Activated naive CD4-positive, alpha-beta T cell (primary cell): ENCODE measurements at places on chromosomes 7 and 10.

DNA sequence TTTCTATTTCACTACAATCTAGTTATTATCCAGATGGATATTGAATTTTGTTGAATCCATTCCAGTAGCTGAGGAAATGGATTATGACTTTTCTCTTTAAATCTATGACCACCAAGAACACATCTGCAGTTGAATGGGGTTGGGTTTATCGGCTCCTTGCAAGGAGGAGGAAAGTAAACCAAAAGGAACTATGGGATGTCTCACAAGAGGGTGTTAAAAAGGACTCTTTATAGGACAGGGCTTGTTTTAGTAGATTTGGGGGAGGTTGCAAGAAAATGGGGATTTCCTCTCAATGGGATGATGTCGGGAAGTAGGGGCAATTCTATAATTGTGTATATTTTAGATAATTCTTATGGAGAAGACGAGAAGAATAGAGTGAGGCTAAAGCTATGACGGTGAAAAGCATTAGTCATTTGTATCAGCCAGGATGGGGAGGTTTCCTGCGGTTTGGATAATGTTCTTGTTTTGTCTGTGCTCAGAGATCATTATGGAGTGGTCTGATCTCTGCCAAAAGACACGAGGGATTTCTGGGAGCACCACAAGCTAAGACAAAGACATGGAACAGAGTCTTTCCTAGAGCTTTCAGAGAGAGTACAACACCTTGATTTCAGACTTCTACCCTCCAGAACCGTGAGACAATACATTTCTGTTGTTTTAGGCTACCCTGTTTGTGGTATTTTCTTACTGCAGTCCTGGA is 5.3 kb upstream of the LRRC61 start:
- no peak for DNase-seq

GRCh38 chr7:139431459-139431858 is 52.0 kb downstream of the KLRG2 start:
- no peak for DNase-seq

DNA sequence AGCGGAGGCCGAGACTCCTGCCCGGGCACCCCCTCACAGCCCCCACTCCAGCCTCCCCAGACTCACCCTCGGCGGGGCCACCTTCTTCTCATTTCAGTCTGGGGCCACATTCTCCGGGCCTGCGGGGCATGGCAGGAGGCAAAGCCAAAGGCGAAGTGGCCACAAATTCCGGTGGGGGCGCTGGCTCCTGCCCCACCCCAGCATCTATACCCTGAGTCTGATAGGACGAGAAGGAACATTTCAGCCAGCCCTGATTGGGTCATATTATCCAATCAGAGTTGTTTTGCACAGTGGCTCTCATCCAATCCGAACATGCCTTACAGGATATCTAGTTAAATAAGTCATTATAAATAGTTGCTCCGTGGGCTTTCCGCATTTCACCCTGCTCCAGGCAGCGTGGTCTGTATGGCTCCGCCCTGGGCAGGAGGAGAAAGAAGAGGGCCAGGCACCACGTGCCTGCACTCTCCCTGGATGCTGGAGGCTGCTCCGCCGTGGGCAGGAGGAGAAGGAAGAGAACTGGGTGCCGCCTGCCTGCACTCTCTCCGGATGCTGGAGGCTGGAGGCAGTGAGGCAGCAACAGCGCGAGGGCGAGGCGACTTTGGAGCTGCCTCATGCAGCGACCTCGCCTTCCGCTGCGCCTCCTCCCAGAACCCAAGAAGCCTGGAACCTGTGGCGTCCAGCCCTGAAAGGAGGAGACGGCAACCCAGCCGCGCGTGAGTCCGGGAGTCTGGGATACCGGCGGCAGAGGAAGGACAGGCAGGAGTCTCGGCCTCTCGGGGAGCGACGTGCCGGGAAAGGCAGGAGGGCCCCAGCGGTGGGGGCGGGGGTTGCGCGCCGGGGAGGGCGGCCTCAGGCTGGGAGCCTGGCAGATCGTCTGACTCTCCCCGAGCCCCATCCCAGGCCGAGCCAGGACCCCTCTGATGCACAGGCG is 162.9 kb downstream of the ZNF33B start:
- no peak for DNase-seq

GRCh38 chr10:43336641-43337318 is 34.7 kb upstream of the FXYD4 start:
- no peak for DNase-seq

DNA sequence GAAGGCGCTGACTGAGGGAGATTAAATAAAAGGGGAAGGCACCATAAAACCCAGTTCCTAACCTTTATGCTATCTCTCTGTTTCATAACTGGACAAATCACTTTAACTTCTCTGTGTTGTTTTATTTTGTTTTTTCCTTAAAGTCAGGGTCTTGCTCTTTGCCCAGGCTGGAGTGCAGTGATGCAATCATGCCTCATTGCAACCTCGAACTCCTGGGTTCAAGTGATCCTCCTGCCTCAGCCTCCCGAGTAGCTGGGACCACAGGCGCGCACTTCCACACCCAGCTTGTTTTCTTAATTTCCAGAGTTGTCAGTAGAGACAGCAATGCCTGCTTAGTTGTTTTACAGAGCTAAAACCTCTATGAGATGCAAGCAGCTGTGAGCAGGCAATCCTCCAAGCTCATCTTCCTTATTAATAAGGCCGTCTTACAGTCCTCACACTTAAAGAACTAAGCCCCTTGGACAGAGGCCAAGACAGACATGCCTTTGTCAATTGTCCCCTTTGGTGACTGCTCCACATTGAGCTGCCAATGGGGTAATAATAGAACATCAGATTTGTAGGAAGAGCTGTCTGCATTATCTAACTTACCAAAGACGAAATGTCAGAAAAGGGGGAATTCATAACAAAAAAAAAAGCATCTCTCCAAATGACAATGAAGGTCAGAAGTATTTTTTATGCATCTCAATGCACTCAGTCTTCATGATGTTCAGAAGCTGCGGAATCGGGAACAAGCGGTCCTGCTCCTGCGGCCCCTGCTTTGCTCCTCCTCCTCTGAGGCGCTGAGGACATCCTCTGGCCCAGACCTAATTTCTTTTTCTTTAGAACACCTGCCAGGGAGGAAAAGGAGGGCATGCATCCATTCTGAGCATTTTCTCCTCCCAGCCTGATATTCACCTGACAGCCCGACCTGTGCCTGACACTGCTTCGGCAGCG is 62.7 kb upstream of the RNF32 start:
- no peak for DNase-seq

- no peak for DNase-seq
Measured at GRCh38 chr10:74300666-74301065, 149.6 kb downstream of the ADK start.

- DNase-seq = no peak
Measured at GRCh38 chr10:109166935-109167334, 756.4 kb downstream of the XPNPEP1 start.

DNA sequence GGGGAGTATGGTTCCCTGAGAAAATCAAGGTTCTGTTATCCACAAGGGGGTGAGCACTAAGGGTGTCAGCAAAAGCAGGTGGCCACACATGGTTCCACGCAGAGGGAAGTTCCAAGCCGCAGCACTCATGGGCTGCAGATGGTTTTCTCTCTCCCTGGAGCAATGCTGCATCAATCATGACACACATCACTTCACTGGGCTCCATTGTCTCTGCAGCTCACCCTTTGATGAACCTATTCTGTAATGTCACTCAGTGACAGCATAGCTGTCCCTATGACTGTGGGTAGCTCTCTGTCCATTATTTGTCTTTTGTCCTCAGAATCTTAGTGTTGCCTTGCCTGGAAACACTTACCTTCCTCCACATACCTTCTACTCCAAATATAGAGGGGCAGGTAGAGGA is 34.8 kb downstream of the LRRC18 start:
- no peak for DNase-seq

GRCh38 chr7:89232-90019 is 102.9 kb upstream of the FAM20C start:
- no peak for DNase-seq

- no peak for DNase-seq
Measured at GRCh38 chr7:23343806-23344475, 44.8 kb downstream of the MALSU1 start.

DNA sequence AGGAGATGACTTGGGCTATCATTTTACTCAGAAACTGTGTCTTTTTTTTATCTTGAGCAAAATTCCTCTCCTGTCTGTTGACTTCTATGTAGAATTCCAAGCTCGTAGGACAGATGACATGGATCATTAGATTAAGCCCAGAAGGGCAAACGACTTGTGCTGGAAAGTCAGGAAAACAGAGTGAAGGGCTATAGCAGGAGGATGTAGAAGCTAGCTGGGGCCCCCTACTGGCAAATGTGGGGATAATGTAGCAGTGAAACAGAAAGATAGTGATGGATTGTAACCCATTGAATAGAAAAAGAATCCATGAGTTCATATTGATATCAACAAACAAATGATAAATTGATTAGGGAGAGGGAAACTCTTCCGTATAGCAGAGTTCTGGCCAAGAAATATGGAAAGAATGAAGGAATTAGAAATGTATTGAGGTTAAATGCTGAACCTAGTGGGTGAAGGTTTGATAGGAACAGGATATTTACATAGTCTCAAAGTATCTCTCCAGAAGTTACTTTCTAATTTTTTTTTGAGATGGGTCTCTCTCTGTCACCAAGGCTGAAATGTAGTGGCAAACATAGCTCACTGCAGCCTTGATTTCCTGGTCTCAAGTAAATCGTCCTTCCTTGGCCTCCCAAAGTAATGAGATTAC is 103.6 kb downstream of the LYZL1 start:
- no peak for DNase-seq

GRCh38 chr7:11412036-11412435 is 420.0 kb downstream of the THSD7A start:
- DNase-seq = no peak

DNA sequence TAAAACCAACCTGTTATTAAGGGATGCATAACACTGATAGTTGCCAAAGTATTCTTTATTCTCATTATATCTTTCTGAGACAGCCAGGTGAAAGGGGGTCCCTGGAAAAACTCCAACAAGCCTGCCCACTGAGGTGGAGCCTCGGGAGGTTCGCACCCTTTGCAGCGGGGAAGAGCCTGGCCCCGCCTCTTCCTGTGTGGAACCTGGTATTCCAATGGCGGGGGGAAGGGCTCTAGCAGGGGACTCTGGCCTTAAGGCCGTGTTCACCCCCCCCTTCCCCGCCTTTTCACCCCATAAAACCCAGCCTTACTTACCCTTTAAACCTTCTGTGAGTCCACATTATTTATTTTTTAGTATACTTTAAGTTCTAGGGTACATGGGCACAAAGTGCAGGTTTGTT is 62.4 kb upstream of the PDK4 start:
- DNase-seq = no peak

DNA sequence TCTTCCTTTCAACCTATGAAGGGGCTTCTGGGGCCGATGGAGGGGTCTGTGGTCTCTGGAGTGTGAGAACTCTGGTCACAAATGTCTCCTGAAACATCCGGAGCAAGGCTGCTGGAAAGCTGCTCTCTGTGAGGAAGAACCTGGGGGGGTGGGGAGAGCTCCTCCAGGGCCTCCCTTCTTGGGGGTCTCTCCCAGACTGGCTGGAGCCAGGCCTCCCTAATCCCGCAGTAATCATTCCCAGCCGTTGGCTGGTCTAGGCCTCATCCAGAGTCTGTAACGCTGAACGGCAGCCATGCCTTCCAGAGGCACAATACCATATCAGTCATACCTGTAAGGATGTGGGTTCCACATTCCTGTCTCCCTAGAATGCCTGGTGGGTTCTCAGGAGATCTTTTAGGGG is 4.4 kb upstream of the LZTS2 start:
- DNase-seq = no peak

DNA sequence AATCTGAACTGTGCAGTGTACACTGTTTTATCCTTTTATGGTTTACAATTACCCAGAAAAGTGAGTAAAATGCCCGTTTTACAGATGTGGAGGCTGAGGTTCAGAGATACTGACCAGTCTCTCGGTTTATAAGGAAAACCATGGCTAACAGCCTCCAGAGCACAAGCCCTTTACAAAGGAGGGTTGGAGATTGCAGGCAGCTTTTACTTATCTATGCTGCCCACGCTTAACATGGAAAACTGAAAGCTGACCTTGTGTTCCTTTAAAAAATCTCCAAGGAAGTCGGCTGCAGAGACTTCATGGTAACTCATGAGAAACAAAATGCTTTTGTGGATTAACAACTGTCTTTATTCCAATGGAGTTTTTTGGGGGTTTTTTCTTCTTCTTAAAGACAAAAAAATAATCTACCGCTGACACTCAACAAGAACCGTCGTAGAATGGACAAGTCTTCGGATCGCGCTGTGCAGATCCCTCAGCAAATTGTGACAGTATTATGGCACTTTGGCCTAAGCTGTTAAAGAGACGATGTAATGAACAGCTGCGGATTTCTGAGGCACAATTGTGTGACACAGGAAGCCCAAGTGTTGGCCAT is 654 bp upstream of the SLF2 start:
- DNase-seq = no peak

GRCh38 chr7:36784991-36785940 is 61.0 kb upstream of the AOAH start:
- DNase-seq = no peak

GRCh38 chr7:129644634-129645230 is 33.2 kb downstream of the NRF1 start:
- DNase-seq = no peak

DNA sequence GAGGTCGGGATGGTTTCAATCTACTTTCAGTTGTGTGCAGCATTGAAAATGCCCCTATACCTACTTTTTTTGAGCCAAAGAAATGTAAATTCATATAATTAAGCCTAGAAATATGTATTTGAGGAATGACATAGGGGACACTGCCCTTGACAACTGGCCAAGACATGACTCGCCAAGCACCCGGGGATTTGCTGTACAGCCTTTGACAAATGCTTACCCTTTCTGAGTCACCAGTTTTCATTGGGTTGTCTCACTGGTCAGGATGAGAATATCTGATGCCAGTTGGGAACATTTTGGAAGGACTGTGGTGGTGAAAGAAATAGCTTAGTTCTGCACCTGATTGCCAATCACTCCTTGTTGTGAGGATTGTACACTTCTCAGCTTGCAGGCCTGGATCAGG is 166.8 kb upstream of the HABP2 start:
- no peak for DNase-seq

- peak; percentile 23 for DNase-seq
Measured at GRCh38 chr10:79608505-79609375, 2.0 kb upstream of the SFTPA1 start.

GRCh38 chr7:150450491-150451001 is at the start of gene GIMAP8:
Gene GIMAP8, plus strand, starts transcription at chr7:150450630. Its CDS starts 16,069 bp downstream, at chr7:150466699.
- peak; percentile 31 for DNase-seq

DNA sequence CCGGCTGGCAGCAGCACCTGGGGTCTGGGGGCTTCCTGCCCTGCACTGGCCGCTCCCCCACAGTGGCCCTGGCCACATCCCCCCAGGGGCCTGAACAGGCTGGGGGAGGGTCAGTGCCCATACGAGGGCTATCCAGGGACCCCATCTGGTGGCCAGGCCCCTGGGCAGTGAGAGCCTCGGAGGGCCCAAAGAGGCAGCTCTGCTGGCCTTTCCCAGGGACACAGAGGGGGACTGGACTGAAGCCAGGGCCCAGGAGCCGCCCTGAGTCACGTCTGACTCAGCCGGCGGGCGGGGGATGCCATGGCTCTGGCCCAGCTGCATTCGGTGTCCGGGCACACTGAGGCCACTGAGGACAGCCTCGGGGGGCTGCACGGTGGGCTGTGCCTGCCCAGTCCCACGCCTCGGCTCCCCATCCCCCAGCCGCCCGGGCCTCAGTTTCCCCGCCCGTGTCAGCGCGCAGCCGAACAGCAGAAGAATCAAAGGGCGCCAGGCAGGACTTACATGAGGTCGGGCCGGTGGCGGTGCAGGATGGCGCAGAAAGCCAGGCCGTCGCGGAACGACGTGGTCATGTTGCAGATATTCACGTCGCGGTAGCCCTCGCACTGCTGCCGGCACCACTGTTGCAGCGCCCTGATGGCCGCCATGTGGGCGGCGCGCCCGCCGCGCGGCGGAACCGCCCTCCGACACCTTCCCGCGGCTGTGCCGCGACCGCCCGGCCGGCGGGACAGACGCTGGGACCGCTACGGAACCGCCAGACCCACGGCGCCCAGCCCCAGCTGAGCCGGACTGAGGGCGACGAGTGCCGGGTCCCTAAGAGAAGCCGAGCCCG is at the start of gene MICALL2:
Gene MICALL2 (minus strand): TSS at position 788 of the 829 bp plus-strand sequence. CDS start 144 bp downstream, at position 644.
- no peak for DNase-seq
